ENCODE measurements at places on chromosomes 5 and 9.

GRCh38 chr5:167798448-167798847, 493.0 kb upstream of the WWC1 start:
- no peak for DNase-seq

DNA sequence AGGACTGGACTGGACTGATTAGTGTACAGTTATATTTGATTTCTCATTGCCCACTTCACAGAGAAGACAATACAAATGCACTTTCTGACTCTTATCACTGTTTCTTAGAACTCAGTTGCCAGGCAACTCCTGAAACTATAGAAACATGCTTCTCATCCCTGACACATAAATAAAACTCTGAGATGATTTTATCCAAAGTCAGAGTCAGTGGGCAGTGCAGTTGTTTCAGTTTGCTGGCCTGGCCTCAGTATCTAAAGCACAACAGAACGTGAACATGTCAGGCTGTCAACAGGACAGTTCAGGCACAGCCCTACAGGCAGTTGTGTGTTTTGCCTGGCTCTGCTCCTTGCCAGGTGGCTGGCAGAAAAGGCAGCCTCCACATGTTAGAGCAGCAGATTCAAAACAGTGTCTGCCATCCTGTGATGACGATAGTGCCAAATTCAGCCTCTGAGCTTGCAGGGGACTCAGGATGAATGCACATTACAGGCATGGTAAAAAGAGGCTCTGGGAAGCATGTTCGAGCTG, 65.1 kb upstream of the CCDC152 start:
- peak; percentile 21 for DNase-seq

DNA sequence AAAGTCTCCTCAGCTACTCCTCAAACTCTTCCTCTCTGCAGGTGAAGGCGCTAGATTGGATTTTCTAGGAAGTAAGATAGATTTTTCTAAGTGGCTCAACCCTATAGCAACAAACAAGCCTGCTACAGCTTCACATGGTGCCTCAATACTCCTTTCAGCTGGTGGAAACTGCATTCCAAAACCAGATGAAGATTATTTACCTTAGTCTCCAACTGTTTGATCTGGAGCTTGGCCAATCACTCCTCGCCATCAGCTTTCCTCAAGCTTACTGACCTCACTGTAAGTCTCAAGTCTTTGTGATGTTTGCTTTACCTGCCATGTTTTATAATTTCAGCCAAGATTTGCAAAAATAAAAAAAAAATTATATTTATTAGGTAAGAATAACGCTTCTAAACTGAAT, 622.4 kb downstream of the CHSY3 start:
- no peak for DNase-seq

GRCh38 chr5:145509336-145510136, 325.6 kb downstream of the PRELID2 start:
- DNase-seq: no peak

DNA sequence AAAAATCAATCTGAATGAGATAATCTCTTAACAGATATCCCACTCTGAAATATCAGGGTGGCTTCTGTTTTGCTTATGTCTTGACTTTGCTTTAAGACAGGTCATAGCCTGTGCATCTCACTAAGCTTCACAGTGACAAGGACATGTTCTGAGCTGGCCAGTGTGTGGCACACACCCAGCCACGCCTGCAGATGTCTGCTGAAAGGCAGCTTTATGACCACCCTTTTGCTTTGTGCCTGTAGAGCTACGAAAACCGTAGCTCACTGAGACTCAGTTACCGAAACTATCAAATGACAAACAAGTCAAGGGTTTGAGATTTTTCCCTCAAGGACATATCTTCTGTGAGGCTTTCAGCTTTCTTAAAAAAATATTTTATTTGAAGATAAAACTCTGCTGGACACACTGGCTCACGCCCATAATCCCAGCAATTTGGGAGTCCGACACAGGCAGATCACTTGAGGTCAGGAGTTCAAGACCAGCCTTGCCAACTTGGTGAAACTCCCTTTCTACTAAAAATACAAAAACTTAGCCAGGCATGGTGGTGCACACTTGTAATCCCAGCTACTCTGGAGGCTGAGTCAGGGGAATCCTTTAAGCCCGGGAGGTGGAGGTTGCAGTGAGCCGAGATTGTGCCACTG, 233.2 kb downstream of the SPATA31A1 start:
- no peak for DNase-seq

DNA sequence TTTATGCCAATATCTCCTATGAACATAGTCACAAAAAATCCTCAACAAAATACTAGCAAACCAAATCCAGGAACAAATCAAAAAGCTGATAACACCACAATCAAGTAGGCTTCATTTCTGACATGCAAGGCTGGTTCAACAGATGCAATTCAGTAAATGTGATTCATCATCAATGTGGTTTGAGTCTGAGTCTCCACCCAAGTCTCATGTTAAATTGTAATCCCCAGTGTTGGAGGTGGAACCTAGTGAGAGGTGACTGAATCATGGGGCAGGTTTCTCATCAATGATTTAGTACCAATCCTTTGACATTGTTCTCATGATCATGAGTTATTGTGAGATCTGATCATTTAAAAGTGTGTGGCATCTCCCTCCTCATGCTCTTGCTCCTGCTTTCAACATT, 1072.7 kb downstream of the NR2F1-AS1 start:
- no peak for DNase-seq

- DNase-seq: no peak
Measured at GRCh38 chr5:141843156-141843927, 34.9 kb downstream of the PCDH1 start.

- DNase-seq: no peak
Measured at GRCh38 chr5:149172709-149173505, 31.6 kb downstream of the ABLIM3 start.

- DNase-seq: no peak
Measured at GRCh38 chr9:27791311-27791710, 218.0 kb upstream of the C9orf72 start.

- DNase-seq: no peak
Measured at GRCh38 chr9:99049641-99050040, 55.3 kb upstream of the TGFBR1 start.

DNA sequence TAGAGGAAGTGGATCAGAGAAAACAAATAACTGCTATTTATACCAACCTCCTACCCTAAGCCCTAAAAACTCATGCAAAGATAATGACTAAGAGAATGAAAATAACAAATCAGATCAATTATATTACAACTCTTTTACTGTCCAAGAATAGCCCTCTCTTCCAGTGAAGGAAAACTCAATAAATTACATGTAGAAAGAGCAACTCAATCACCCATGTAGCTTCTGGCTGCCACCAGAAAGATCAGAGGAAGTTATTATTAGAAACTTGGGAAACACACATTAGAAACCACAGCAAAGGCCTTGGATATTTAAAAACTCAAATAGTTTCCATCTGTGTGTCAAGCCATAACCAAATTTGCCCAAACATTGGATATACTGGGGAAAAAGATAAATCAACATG, 134.0 kb upstream of the TARS1 start:
- DNase-seq: no peak

DNA sequence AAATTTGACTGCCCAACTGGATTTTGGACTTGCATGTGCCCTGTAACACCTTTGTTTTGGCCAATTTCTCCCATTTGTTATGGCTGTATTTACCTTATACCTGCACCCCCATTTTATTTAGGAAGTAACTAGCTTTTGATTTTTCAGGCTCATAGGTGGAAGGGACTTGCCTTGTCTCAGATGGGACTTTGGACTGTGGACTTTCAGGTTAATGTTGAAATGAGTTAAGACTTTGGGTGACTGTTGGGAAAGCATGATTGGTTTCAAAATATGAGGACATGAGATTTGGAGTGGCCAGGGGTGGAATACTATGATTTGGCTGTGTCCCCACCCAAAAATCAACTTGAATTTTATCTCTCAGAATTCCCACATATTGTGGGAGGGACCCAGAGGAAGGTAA, 490.2 kb downstream of the PRR16 start:
- DNase-seq: no peak

DNA sequence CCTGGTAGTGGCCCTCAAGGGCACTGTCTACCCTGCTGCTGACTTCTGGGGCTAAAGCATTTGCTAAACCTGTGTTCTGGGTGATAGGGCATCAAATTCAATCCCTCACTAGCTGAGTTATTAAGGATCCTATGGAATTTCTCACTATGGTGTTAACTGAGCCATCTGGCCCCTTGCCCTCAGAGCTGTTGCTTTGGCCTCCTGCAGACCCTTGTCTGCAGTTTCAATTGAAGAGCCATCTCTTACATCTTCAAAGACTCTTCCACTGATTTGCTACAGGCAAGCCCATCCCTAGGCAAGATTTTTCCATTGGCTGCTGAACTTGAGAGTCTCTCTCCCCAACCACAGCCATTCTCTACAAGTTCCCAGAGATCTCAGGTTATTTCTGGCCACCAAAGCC, 418.2 kb downstream of the ZNF608 start:
- no peak for DNase-seq

- DNase-seq: no peak
Measured at GRCh38 chr5:95907067-95907705, 54.5 kb downstream of the ELL2 start.

- DNase-seq: no peak
Measured at GRCh38 chr9:85199866-85200495, 530.5 kb downstream of the NTRK2 start.

GRCh38 chr9:785997-786396, 55.5 kb upstream of the DMRT1 start:
- no peak for DNase-seq

GRCh38 chr5:170168002-170168401, 62.3 kb downstream of the FOXI1 start:
- DNase-seq: peak; percentile 19

DNA sequence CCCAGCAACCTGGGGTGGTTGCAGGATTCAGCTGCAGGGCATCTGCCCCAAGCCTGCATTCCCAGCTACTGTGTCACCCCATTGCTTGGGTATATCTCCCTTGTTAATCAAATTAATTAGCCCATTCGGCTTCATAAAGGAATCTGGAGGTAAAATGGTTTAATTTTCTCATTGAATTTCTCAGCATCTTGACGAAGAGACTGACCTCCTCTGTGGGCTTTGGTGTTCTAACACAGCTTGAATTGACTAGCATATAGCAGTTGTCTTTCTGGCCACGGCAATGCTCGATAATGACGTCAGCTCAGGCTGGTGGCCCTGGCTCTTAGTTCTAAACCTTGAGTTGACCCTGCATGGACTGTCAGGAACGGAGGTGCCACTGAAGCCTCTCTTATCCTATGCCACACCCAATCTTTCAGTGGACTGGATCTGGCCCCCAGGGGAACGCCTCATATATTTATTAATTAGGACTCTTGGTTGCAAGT, 72.4 kb downstream of the MSX2 start:
- no peak for DNase-seq

- DNase-seq: no peak
Measured at GRCh38 chr5:50655067-50655809, 11.2 kb upstream of the PARP8 start.

DNA sequence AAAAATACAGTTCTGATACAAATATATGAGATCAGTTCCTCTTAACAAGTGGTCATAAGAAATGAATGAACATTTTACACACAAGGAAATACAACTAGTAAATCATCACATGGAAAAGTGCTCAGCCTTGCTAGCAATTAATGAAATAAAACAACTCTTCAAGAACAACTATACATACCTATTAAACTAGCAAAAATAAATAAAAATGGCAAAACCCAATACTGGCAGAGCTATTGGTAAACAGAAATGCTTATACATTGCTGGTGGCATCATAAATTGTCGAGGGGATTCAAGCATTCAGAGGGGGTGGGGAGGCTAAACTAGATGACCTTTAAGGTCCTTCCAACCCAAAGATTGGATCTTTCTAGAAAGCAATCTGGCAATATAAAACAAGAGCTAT, 5.9 kb upstream of the FRRS1L start:
- no peak for DNase-seq

DNA sequence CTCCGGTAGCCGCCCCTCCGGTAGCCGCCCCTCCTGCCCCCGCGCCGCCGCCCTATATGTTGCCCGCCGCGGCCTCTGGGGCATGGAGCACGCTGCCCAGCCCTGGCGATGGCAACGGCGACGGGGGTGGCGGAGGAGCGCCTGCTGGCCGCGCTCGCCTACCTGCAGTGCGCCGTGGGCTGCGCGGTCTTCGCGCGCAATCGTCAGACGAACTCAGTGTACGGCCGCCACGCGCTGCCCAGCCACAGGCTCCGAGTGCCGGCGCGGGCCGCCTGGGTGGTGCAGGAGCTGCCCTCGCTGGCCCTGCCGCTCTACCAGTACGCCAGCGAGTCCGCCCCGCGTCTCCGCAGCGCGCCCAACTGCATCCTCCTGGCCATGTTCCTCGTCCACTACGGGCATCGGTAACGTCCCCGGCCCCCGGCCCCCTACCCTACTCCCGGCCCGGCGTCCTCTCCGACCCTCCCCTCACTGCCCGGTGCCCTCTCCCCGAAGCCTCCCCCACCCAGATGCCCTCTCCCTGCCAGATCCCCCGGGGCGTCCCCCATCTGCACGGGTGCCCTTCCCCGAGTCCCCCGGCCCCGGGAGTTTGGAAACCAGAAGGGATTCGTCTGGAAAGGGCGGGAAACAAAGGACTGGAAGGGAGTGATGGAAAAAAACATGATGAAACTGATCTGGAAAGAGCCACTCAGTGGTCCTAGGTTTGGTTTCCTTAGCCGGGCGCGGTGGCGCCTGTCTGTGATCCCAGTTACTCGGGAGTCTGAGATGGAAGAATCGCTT, 417 bp downstream of the SRD5A1 start:
- no peak for DNase-seq

DNA sequence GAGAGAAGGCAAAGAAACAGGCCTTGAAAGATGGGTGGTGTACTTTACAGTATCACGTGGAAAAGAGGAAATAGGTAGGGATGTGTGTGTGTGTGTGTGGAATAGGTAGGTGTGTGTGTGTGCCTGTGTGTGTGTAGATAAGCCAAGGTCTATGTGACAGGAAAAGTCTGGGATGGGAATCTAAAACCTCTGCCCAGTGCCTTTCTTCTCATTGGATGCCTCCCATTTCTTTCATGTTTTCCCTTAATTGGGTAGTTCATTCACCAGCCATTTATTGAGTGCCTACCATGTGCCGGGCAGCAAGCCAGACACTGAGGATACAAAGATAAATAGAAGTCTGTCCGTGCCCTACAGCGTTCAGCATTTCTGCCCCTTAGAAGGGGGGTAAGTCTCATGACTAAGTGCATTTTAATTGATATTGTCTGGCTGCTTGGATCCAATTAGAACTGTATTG, 1.0 kb downstream of the URM1 start:
- no peak for DNase-seq

GRCh38 chr5:58921159-58921558, 338.3 kb downstream of the RAB3C start:
- no peak for DNase-seq

DNA sequence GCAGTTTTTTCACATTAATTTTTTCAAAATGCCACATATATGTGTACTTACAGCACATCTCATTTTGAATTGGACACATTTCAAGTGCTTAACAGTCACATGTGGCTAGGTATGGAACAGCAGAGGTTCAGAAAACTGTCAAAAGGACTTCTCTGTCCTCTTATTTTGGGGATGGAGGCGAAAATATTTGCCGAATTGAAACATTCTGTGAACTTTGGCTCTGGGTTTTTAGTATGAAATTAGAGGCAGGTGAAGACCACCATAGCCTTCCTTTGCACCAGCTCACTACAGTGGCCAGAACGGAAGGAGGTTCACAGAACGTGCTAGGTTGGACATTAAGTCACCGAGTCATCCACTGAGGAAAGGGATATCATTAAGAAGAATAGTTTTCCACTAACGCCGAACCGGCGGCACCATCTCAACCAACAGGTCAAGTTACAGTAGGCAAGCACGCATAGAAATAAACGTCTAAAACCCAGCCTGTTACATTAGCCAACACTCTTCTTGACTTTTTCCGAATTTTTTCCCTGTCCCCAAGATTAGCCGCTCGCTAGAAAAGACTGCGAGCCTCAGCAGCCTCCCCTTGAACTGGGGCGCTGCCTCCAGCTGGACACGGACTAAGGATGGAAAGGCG, 1.8 kb upstream of the TLE4 start:
- DNase-seq: no peak

Measured in MM.1S (cell line).